Activated naive CD4-positive, alpha-beta T cell treated with anti-CD3 and anti-CD28 coated beads, Interleukin-2, amount 50 U/mL, for 72 hours (primary cell): ENCODE measurements at places on chromosomes 11 and 22. TPM values are rescaled to one million over a fixed set of nuclear protein-coding genes. Genes with fewer than 3 reads are reported as not detected.
A peak's percentile ranks its signal among the peaks of the same experiment; 100 is the strongest.

GRCh38 chr22:49953680-49954344, 6.8 kb upstream of the PIM3 start:
- DNase-seq, result no peak

DNA sequence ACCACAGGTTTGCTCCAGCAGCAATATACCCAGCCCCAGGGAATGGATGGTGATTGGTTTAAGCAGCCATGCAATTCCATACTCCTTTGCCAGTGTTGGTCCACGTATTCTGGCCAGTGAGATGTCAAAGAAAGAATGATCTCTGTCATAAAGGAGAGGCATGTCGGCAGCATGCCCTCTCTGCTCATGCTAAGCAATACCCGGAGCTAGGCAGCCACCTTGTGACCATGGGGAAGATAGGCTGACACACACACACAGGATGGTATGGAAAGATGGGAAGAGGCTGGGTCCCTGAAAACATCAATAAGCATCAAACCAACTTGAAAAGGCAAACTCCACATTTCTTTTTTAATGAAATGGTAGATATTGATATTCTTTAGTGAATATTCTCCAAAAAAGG, 5.1 kb downstream of the ABCC8 start:
- DNase-seq, result no peak

DNA sequence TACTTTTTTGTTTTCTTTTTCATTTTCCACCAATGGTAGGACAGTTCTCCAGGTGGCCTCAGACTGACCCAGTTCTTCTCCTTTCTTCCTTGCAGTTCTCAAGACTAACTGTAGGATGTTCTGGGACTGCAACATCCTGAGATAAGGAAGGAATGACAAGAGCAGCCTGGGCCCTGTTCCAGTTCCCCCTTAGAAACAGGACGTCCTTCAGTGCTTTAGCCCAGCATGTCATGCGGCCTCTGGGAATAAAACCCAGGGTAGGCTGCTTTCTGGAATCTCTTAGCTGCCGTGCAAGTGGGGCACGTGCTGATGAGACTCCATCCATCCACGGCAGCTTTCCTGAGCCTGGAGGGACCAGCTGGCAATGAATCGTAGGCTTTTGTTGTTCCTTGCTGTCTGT, 24.0 kb upstream of the CADM1 start:
- no peak for DNase-seq

- DNase-seq, result no peak
Measured at GRCh38 chr11:18013790-18014507, 1.1 kb upstream of the SERGEF start.

DNA sequence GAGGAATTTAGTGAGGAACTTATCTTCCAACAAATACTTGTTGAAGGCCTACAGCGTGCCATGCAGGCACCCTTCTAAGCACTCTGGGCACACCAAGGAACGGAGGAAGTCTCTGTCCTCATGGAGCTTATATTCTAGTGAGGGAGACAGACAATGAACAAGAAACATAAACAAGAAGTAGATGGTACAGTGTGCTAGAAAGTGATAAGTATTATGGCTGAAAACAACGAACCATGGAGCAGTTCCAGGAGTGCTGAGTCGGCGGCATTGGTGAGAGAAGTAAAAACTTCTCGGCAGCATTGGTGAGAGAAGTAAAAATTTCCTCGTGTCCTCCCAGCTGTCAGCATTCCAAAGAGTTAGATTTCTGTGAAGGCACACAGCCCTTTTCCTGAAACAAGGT, 53.2 kb downstream of the FAM76B start:
- DNase-seq, result no peak

DNA sequence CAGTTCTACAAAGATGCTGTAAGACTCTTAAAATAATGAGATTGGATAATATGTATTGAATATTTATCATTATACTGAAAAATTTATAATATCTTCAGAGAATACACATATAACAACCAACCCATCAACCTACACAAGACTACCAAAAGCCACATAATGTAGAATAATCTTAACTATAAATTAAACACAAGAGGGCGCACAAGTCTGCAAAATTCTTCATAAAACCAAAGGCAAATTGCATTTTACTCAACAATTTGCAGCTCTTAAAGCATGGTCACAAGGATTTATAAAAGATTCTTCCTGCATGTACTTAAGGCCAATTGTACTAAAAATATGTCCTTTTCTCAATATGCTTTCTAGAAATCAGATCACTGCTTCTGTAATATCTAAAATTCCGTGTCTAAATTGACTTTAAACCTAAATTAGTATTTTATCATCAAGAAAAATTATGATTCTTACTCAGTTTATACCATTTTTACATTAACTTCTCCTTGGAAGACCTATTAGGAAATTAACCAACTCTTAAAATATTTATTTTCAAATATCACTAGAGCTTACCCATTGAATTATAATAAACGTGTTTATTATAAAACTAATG, 79.0 kb downstream of the TTC28 start:
- DNase-seq, result no peak

GRCh38 chr11:93952082-93952780, 68.9 kb upstream of the HEPHL1 start:
- DNase-seq, result no peak

DNA sequence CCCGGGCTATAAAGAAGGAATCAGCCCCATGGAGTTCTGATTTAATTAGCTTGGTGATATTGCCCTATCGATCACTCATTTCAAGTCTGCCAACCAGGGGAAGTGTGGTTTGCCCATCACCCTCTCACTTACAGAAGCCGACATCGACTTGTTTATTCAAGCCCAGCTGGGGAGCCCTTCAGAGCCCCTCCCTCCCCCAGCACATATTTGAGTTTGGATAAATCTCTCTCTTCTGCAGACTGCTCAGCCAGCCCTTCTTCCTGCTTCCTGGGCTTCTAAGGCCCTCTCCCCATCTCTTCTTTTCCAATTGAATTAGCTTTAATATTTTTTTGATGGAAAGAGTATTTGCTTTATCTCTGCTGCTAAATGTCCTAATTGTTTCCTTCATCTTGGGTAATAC, 299.0 kb downstream of the MIAT start:
- no peak for DNase-seq

- no peak for DNase-seq
Measured at GRCh38 chr11:16900491-16900890, 113.7 kb downstream of the PLEKHA7 start.

- DNase-seq, result no peak
Measured at GRCh38 chr11:14622223-14622954, 21.2 kb upstream of the PDE3B start.

DNA sequence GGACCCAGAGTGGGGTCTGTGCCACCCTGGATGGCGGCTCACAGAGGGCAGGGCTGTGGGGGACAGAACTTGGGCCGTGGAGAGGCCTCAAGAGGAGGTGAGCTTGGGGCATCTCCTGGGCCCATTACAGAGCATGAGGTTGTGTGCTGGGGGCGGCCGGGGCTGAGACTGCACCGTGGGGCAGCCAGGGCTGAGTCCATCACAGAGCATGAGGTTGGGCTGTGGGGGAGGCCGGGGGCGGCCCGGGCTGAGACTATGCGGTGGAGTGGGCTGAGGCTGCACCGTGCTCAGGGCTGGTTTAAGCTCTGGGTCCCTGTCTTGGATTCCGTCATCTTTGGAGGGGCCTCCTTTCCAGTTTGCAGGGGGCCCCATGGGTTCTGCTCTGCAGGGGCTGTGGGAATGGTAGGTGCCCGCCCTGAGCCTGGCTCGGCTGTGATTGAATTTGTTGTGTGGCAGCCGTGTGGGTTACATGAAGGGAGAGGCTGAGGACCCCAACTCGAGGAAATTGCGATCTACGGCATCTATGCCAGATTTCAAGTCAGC, 38.1 kb upstream of the MUC5AC start:
- DNase-seq, result no peak

GRCh38 chr11:3880724-3881123, 25.3 kb downstream of the STIM1 start:
- DNase-seq, result no peak

GRCh38 chr11:1368966-1369365, 20.8 kb upstream of the BRSK2 start:
- no peak for DNase-seq

DNA sequence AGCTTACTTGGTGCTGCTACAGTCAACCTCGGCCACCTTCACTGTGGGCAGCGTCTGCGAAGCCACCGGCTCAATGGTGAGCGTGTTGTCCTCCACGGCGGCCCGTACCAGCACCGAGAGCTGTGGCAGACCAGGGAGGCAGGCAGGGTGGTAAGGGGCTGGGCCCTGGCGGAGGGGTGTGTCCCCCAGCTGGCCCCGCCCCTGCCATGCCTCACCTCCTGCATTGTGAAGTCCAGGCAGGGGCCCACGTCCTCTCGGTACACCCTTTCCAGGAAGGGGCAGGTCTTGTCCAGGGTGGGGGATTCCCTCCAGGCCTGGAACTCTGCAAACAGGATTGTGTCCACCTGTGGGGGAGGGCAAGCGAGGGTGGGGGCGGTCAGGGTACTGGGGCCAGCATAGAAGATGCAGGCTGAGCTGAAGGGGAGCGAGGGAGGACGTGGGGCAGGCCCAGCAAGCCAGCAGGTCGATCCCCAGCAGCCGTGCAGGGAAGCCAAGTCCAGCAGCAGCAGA, 12.8 kb downstream of the RAB3IL1 start:
- DNase-seq, result peak; percentile 30

DNA sequence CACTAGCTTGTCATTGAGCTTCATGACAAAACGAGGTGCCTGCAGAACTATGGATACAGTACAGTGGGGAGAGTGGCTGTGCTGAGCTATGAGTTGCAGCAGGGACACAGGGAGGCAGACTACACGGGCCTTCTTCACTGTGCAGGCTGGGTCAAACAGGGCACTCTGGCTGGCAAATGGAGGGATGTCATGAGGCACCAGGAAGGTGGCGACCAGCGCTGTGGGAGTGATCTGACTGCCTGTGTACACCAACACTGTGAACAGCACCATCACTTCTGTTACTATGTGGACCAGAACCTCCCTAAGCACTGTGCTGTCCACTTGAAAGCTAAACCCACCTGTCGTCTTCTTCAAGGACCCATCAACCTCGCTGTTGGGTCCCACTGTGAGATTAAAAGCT, 3.1 kb downstream of the PKDREJ start:
- no peak for DNase-seq

GRCh38 chr22:37234736-37235711, 9.0 kb downstream of the RAC2 start:
- DNase-seq, result peak; percentile 54

DNA sequence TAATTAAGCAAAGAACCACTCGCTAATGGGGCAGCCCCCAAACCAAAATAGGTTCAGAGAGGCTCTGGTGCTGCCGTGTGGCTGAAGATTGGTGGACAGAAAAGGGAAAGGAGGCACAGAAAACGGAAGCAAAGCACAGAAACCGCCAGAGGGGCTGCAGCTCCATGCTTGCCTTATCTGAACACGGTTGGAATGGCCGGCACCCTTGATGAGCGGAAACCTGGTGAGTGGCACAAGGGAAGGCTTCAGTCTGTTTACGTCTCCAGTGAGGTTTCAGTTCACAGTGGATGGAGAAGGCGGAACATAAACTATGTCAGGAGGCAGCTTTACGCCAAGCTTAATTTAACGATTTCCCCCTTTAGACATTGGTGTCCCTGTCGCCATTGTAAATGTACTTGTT, 5.2 kb upstream of the PRR33 start:
- no peak for DNase-seq

DNA sequence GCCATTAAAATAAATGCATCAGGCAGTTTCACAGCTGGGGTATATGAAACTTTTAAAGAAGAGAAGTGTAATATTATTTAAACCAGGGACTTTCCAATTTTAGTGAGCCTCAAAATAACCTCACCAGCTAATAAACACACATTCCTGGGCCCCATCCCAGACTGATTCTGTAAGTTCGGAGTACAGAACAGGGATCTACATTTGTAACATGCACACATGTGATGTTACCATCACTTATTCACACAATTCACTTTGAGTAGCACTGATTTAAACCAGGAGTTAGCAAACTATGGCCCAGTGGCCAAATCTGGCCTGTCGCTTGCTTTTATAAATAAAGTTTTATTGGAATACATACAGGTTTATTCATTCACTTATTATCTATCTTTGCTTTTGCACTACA, 62.0 kb downstream of the STK33 start:
- no peak for DNase-seq

DNA sequence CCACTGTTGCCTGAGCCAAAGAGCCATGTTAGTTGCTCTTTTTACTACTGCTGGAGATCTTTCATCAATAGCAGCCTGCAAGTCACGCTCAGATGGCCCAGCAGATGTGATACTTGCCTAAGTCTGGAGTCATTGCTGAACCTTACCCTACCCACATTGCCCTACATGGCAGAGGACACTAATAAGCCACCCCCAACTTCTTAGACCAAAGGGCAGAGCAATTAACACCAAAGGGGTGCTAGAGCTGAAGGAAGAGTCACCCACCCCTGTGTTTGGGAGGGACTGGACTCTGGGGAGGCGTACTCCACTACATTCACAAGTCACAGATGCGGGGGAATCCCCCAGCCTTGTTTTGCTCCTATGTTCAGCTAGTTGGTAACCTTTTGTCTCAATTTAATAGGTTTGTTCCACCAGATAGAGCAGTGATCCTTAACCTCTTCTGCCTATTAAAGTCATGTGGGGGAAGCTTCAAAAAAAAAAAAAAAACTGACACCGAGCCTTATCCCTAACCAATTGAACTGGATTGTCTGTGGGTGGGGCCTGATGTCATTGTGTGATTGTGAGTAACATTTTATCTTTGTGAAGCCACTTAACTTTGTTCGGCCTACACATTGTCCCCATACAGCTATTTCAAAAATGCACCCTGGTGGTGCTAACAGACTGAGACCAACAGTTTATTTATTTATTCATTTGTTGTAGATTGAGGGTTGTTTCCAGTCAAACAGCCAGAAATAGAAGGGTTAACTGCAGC, 13.1 kb downstream of the ADM start:
- no peak for DNase-seq

- no peak for DNase-seq
Measured at GRCh38 chr11:103619480-103619879, 417.0 kb upstream of the DDI1 start.

GRCh38 chr22:46036558-46037408, 59.8 kb upstream of the WNT7B start:
- peak; percentile 49 for DNase-seq

OR51E2 gene
- total RNA-seq, result not detected

PI4KA gene
- total RNA-seq, result 68.3 TPM

CDC42BPG gene
- total RNA-seq, result 0.76 TPM

LRRC10B gene
- total RNA-seq, result not detected

HTR3B gene
- total RNA-seq, result not detected

PVALB gene
- total RNA-seq, result not detected

RHOD gene
- 0.68 TPM for total RNA-seq

RIBC2 gene
- total RNA-seq, result 6.7 TPM

VPREB1 gene
- total RNA-seq, result not detected

PLEKHA7 gene
- total RNA-seq, result 5.7 TPM

CCDC89 gene
- total RNA-seq, result not detected

PIK3IP1 gene
- 20.8 TPM for total RNA-seq
